ENCODE measurements at places on chromosomes 12 and 14.

- DNase-seq, result no peak
Measured at GRCh38 chr14:60396718-60397343, 89.0 kb downstream of the C14orf39 start.

GRCh38 chr12:83198291-83199015, 511.7 kb downstream of the TMTC2 start:
- DNase-seq, result no peak

GRCh38 chr12:112297188-112297587, 85.0 kb downstream of the HECTD4 start:
- no peak for DNase-seq

- no peak for DNase-seq
Measured at GRCh38 chr14:94052662-94053061, 26.5 kb downstream of the OTUB2 start.

GRCh38 chr12:116174006-116174405, 103.5 kb downstream of the MED13L start:
- no peak for DNase-seq

- no peak for DNase-seq
Measured at GRCh38 chr12:87953256-87953860, 75.8 kb downstream of the C12orf50 start.

GRCh38 chr12:98109266-98109665, 406.1 kb upstream of the TMPO start:
- no peak for DNase-seq

GRCh38 chr12:52126050-52126604, 46.6 kb downstream of the SMIM41 start:
- no peak for DNase-seq

GRCh38 chr12:57864442-57865083, 18.0 kb upstream of the CTDSP2 start:
- DNase-seq, result no peak

DNA sequence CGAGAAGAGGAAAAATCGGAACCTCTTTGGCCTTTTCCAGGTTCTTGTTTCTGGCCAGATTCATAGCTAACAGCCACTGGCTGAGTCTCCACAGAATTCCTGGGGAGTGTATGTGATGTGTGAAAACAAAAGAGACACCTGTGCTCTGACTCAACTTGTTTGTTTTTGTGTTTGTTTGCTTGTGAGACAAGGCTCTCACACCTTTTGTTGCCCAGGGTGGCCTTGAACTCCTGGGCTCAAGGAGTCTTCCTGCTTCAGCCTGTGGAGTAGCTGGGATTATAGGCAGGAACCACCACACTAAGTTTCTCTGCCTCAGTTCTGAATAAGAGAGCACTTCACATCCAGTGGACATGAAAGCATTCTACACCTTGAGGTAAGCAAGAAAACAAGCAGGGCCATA, 22.7 kb downstream of the MFAP5 start:
- no peak for DNase-seq

GRCh38 chr14:72892879-72893635, 844 bp downstream of the DPF3 start:
- no peak for DNase-seq

- no peak for DNase-seq
Measured at GRCh38 chr12:54631988-54632728, 2.5 kb downstream of the LACRT start.

DNA sequence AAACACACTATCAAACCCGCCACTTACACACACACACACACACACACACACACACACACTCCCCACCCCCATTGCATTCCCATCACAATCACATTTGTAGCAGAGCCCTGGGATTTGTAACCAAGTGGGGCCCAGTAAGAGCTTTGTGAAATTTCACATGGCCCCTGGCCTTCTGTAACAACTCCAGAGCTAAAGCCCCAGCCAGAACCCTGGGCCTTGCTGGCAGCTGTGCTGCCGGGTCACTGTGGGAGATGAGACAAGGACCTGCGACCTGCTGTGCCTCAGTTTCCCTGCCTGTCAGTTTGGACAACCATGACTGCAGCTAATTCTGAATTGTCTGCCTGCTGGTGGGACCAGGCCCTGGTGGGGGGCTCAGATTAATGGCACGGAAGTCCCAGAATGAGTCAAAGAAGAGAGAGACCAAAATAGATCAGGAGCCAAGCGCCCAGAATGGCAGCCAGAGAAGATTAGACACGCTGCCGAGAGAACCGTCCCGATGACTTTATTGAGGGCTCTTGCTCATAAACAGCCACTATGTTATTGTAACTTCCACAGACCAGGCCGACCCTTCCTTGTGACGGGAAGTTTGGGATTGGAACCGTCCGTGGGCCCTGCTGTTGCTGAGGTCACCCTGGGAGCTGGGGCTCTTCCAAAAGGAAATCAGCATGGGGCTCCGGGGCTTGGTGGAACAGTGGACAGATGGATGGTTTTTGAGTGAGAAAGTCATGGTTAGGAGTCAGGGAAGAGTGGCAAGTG, 123.1 kb downstream of the ZFP36L1 start:
- DNase-seq, result no peak

DNA sequence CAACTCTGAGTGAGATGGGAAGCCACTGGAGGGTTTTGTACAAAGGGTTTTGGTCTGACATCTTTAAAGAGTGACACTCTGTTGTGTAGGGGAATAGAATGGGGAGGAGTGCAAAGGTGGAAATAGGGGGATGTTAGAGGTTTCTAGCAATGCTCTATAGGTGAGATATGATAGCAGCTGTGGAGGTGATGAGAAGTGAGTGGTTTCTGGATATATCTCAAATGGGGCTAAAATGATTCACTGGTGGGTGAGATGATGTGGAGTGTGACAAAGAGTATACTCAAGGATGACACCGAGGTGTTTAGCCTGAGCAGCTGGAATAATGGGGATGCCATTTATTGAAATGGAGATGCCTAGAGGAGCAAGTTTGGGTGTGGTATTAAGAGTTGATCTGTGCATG, 426.4 kb downstream of the PCNX1 start:
- DNase-seq, result no peak

GRCh38 chr12:41514907-41515306, 326.8 kb downstream of the PDZRN4 start:
- no peak for DNase-seq

GRCh38 chr12:5114436-5114835, 70.8 kb downstream of the KCNA5 start:
- DNase-seq, result no peak

DNA sequence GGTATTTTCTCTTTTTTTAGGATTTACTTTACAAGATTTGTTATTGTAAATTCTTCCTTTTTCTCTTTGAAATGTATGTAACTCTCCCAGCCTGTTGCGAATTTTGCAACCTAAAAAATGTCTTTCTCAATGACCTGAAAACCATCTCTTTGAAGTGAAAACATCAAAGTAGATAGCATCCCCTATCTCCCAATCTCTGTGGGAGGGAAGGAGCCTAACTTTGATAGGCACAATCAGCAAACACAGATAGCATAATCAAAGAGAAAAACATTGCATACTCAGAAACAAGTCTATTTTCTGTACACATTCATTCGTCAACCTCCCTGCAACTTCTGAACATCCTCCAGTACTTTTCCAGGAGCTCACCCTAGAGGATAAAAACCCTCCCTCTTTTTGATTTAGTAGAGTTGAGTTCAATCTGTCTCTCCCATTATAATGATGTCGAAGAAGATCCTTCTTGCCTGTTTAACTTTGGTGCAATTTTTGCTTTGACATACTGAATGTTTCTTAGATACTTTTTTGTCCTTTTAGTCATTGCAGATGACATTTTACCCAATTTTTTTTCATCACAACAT, 849.2 kb upstream of the LRFN5 start:
- no peak for DNase-seq

DNA sequence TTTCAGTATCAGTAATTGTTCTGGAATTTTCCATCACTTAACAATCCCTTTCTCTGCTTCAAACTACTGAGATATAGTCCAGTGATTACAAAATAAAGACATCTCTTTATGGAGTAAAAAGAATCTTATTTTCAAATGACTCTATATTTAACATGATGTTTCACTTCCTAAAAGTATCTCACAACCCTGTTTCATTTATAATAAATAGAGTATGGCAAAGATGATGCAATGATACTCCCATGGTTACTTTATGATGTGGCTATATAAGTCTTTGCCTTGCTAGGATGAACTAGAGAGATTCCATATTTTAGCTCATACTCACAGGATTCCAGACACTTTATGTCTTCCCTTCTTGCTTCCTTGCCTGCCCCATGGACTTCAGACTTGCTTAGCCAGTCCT, 953.5 kb upstream of the MDGA2 start:
- DNase-seq, result no peak

GRCh38 chr12:5139751-5140150, 96.1 kb downstream of the KCNA5 start:
- DNase-seq, result no peak

DNA sequence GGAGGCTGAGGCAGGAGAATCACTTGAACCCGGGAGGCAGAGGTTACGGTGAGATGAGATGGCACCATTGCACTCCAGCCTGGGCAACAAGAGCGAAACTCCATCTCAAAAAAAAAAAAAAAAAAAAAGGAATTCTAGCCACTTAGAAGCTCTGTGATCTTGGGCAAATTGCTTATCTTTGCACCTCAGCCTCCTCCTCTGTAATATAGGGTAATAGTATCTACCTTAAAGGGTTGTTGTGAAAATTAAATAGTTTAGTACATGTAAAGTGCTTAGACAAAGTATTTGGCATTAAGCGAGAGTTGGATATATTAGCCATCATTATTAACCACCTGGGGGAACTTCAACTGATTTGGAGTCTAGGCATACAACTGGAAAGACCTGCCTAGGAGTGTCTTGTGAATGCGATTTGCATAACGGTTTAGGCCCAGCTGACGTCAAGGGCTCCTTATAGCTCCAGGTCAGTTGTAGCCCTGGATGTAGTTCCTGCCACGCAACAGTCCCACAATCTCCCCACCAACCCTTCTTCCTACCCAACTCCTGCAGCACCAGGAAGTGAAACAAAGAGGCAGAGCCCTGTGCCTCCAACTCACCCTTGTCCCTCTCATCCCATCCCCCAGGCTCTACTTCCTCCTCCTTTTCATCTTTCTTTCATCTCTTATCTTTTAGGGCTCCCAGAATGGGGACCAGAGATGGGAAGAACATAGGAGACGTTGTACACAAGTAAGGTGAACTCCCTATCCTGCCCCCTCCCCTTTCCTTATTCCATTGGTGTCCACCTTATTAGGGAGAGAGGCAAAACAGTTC, 2.1 kb upstream of the IL23A start:
- no peak for DNase-seq

DNA sequence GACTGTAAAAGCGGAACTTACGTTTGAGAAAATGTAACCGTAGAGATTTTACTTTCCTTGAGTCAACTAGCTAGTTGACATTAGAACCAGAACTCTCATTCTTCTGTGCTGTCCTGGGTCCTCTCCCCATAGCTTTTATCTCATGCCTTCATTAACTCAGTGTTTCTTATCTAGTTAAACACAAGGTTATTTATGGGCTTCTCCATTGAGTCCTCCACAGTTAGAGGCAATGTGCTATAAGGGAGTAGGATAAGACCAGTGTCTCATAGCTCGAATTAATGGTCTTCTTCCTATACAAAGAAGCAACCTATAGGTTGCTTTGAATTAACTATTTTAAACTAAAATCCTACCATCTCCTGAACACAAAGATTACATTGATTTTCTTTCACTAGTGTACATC, 129.8 kb downstream of the ACSS3 start:
- DNase-seq, result no peak

DNA sequence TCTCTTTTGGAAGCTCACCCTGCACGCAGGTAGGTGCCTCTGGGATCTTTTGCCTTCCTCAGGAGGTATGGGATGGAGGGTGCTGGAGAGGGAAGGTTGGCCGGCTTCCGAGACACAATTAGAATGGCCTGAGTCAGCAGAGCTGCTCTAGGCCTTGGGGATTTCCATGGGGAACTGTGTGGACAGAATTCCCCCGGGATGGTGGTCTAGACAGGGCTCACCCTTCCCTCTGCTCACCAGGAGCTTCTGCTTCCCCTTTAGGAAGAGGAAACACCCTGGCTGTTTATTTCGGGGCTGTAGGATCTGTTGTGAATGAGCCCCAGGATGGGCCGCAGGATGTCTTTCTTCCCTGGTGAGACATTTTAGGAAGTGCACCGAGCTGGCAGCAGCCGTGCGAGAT, 43.7 kb upstream of the TMED10 start:
- no peak for DNase-seq

DNA sequence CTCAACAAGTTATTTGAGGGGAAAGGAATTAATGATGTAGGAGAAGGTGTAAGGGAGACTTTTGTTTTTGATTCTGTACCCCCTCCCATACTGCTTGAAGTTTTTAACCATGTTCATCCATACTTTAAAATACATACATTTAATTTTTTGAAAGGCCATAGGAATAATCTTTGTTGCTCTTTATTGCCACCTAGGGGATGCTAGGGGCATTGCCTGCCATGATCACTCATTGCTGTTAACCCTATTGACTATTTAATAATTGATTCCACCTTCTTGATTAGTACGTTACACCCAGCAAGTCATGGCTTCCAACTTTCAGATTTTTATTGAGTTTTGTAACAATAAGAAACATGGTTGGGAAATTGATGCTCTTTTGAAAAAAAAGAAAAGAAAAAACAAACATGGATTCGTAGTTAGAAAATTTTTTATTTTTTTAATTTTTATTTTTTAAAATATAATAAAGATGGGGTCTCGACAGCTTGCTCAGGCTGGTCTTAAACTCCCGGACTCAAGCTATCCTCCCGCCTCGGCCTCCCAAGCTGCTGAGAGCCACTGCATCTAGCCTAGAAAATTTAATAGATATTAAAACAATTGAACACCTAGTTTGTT, 8.5 kb upstream of the PRKAB1 start:
- no peak for DNase-seq

DNA sequence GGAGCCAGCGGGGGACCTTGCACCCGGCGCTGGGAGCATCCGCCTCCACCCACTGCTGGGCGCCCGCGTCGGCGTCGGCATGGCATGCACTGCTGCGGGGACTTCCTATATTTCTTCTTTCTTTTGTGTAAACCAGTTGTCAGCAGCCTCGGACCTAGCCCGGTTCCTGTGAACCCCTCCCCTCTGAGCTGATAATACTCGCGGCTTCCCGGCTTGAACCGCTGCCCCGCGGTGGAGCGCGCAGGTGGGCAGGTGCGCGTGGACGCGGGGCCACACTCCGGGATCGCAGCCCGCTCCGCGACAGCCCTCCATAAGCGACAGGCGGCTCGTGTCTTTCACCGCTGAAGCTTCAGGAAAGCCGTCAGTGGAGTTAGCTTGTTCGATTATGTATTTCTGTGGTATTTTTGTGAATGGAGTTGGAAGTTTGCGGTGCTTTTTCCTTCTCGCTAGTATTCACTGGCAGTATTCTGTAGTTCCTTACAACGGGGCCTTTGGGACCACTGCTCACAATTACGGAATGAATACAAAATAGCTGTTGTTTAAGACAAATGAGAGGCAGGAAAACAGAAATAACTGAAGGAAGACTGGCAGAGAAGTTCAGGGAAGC, 870 bp downstream of the BMAL2 start:
- DNase-seq, result no peak
